ENCODE measurements at places on chromosomes 3 and 15.

- DNase-seq = no peak
Measured at GRCh38 chr3:192244591-192244990, 482.8 kb downstream of the FGF12 start.

DNA sequence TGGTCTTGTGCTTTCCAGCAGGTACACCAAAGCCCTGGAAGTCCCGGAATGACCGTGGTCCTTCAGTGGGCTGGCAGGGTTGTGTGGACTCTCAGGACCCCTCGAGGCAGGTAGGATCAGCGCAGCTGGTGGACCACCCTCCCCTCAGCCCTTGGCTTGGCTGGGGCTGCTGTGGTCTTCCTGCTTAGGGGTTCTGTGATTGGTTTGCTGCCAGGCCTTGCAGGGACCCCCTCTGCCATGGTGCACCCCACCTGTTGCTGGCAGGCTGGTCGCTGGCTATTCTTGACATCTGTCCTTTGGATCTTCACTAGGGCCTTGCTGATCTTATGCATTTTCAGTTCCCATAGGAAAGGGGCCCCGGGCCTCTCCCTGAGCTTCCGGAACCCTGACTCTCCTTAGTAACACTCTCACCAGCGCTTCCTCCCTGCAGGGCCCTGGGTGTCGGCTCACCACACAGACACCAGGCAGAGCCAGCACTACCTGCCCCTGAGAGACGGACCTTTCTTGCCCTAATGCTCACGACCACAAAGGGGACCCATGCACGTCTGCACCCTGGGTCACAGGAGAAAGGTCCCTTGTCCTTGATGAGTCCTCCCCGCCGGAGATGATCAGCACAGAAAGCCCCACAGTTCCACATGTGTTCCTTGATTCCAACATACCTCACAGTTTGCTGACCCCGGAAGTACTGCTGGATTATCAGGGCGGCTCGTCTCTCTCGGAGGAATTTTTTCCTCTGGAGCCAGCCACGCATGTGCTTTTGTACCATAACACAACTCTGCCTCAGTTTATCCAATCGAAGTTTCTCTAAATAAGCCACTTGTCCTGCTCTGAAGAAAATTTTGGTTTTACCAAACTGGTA, 51.7 kb downstream of the MYO5C start:
- no peak for DNase-seq

GRCh38 chr15:27426805-27427204, 455.8 kb downstream of the GABRG3 start:
- DNase-seq = no peak

DNA sequence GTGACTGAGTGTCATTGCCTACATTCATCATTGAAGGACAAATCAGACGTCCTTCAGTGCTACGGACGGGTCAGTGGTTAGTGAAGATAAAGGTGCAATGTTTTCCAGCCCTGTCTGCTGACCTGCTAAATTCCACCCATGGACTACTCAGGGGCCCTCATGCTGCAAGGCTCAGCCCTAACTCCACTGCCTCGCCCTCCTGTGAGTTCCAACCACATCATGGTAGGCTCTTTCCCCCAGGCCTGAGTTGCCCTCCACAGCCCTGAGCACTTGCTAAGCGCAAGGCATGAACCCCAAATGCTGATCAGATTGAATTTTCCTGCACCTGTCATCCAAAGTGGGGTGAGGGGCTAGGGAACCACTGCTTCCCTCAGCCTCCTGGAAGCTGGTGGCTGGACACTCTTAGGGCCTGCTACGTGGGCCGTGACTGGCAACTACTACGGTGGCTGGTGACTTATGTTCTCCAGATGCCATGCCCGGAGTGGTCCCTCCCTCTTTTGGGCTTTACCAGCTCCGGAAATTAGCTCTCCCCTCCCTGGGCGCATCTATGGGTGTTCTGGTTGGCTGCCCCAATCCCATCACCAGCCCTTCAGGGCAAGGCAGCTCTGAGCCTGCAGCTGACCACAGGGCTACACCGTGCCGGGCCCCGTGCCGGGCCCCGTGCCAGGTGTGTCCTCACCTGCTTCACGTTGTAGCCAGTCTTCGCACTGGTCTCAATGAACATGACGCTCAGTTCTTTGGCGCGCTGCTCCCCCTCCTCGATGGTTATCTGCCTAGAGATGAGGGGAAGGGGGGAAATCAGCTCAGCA, 32.1 kb downstream of the SRPRB start:
- DNase-seq = no peak

DNA sequence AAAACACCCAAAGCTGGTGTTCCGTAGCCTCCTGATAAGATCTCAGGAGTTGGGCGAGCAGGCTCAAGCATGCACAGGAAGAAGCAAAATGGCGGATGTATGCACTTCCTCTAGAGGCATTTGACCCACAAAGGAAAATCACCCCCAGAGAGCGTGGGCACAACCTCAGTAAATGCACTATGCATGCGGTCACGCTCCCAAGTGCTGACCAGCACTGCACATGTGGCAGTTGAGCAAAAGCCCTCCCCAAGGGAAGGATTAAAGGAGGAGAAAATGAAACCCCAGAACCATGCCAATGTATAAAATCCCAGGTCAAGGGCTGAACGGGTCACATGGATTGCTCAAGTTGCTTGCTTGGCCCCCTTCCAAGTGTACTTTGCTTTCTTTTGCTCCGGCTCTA, 289.4 kb upstream of the IGF1R start:
- no peak for DNase-seq

- no peak for DNase-seq
Measured at GRCh38 chr3:196193736-196194541, 17.3 kb downstream of the ZDHHC19 start.

- DNase-seq = no peak
Measured at GRCh38 chr3:136919799-136920580, 37.8 kb upstream of the IL20RB start.

GRCh38 chr15:95590533-95591044, 739.9 kb upstream of the NR2F2 start:
- DNase-seq = no peak

DNA sequence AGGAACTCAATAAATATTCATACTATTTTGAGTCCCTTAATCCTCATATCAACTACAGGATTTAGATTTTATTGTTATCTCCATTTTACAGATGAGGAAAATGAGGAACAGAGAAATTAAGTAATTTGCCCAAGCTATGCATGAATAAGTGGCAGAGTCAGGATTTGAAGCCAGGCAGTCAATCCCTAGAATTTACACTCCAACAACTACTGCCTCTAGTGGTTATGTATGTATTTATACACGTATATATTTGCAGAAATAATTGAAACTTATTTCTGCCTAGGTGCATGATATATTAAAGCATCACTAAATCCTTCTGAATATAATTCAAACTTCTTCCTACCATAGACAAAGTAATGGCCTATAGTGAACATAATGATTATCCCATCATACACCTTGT, 137.4 kb downstream of the SERPINI1 start:
- no peak for DNase-seq

DNA sequence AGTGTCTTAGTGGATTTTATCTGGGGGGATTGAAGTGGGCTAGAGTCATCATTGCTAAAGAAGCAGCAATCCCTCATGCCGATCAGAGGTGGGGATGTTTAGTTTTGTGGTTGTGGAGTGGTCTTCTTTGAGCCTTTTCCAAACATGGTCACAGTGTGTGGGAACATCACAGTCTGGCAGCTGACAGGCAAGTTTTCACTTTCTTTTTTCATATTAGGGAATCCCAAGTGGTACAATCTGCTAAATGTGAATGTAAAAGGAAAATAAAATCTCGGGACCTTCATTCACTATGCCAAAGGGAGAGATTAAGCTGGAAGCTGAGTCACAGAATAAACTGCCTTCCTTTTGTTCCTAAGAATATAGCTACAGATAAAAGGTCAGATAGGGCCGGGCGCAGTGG, 10.4 kb upstream of the CX3CR1 start:
- no peak for DNase-seq

DNA sequence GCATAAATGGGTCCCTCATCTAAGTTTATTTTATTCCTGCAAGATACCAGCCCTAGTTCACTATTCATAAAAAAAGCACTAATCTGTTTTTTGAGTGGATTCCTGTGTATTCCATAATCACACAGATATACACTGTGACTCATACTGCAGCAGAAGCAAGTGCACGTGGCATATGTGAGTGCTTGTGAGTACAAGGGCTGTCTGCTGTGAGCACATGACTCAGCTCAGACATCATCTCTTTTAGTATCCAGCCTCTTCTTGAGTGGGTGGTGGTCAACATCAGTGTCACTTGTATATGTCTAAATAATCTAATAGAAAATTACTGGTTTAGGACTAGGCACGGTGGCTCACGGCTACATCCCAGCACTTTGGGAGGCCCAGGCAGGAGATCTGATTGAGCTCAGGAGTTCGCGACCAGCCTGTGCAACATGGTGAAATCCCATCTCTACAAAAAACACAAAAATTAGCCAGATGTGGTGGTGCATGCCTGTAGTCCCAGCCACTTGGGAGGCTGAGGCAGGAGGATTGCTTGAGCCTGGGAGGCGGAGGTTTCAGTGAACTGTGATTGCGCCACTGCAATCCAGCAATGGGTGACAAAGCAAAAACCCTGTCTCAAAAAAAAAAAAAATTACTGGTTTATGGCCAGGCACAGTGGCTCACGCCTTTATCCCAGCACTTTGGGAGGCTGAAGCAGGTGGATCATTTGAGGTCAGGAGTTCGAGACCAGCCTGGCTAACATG, 49.8 kb downstream of the NIPA2 start:
- DNase-seq = no peak

DNA sequence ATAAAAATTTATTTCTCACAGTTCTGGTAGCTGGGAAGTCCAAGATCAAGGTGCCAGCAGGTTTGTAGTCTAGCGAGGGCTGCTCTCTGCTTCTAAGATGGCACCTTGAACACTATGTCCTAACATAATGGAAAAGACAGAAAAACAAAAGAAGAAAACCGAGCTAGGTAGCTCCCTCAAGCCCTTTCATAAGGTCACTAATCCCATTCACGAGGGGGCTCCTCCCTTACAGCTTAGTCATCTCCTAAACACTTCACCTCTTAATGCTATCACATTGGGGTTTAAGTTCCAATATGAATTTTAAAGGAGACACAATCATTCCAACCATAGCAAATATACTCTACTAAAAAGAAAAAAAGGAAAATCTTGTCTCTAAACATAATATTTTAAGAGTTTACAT, 23.6 kb downstream of the GOLGA6D start:
- no peak for DNase-seq

GRCh38 chr3:60000311-60001105, 950.7 kb upstream of the CFAP20DC start:
- DNase-seq = no peak

DNA sequence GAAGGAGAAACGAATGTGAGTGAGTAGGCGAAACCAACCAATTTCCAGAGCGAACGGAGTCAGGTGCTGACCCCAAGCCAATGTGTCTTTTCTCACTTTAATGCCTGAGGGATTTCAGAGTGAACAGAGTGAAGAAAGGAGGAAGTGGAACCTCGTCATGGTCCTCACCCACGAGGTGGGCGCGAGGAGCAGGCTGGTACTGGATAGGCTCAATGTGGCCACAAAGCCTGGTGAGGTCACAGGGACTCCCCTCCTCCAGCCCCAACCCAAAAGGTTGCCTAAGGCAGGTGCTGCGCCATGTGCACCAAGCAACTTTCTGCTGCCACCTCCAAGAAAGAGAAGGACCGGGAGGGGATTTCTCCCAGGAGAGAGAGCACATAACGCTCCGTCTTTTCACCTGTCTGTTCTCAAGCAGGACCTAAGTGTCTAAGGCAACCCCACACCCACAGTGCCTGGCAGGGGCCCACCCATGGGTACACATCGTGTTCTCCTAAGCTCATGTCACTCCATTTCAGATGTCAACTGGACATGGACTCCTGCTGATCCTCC, 3.8 kb downstream of the NRROS start:
- DNase-seq = no peak

DNA sequence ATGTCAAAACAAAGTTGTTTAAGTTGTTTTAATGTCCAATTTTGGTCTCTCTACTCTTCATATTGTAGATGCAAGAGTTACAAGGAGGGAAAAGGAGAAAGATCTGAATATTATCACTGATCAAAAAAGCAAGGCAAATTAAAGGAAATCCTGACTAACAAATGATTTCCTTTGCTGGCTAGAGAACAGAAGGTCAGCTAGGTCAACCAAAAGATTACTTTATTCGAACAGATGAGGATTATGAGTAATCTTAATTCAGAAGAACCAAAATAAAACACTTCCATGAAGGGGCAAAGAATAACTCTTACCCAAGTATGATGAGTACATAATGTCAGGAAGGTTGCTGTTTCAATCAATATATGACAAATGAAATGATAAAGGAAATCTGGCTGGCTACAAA, 33.8 kb downstream of the CPNE4 start:
- DNase-seq = no peak

DNA sequence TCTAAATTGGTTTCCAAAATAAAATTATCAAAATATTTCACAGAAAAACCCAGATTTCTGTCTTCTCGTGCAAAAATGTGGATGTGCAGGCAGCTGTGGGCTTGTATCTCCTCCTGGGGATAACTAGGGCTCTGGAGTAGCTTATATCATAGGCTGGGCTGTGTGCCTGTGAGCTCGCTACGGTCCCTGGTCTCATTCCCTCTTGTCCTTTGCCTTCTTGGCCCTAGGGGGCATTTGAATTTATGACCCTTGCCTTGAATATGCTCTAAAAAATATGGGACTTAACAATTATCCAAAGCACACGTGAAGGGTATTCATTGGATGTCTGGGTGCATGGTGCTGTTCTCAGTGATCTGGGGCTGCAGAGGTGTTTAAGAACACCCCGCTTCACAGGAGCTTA, 132.6 kb downstream of the PDZRN3 start:
- DNase-seq = no peak

DNA sequence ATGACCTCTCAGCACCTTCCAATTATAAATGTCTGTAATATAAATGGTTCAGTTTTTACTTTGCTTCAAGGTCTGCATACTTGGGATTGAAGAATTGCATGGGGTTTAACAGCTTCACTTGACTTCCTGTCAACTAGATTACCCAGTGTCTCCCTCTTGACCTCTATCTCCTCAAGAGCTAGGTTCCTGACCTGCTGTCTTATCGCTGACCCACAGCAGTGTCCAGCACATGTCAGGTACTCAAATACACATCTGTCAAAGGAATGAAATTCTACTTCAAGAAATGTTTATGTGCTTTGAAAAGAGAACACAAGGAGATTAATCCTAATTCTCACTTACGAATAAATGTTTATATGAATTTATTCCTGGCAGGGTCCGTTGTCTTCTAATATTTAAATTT, 284.5 kb downstream of the SLC9A9 start:
- DNase-seq = no peak

GRCh38 chr3:182921665-182922355, 58.5 kb downstream of the DCUN1D1 start:
- DNase-seq = no peak

DNA sequence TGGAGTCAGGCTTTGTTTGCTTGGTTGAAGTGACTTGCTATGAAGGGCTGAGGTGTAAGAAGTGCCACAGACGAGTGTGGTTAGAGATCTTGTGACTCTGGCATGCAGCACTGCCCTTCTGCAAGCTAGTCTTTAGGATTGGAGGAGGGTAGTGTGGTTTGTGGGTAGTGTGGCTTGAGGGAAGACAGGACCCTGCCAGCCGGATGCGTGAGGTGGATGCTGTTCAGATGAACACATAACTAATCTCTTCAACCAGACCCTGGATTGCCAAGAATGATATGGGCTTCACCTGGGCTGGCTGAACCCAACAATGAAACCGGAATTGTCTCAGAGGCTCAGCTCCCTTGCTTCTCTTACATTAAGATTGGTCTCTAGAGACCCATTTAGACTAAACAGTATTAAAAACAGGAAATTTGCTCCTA, 32.7 kb downstream of the STARD9 start:
- DNase-seq = no peak

All from NCI-H510A treated with DMSO at 0.1 percent for 48 hours (cell line).